ENCODE measurements at places on chromosomes 6 and 20.

DNA sequence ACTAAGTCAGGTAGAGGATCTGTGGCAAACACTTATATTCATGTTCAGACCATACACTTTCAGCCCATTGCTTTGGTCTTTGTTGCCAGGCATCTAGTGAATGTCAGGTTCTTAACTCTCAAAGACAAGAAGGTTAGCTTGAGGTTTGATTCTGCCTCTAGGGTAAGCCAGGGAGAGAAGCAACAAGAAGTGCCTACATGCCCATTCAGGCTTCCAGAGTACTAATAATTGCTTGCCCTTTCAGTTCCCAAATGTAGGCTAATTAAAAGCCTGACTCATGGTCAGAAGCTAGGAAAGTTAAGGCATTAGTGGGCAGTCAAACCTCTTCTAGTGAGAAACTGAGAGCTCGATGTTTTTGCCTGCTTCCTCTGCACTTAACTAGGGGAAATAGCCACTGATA lies 492.4 kb downstream of the PKHD1 start:
- DNase-seq: no peak

DNA sequence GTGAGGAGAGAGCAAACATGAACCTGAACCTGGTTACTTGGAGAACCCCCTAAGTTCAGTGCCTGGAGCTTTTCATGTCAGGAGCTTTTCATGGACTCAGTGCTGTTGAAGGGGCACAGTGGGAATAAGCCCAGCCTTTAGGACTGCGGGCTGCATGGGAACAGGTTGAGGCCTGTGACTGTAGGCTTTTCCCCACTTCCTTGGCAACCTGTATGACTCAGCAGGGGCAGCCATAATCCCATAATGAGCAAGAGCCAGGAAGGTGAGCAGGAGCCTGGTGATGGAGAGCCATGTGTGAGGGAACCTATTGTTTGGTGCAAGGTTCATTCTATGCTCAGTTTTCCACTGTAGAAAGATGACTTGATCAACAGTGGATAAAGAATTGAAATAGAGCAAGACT lies 23.4 kb downstream of the MEP1A start:
- DNase-seq: peak; percentile 44

DNA sequence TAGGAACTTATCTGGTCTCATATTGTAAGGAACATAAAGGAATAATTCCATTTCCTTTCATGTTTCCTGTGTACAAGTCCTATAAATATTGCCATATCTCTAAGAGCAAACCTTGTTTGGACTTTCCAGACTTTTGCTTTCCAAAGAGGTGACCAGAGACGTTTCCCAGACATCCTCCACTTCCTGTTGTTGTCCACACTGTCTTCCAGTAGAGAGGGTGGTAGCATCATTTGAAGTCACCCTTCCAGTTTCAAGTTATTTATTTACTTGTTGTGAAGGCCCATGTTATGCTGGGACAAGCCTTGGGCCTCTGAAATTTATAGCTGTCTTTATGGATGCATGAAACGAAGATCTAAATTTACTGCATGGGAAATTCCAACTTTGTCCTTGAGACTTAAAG lies 10.6 kb upstream of the TGM3 start:
- no peak for DNase-seq

DNA sequence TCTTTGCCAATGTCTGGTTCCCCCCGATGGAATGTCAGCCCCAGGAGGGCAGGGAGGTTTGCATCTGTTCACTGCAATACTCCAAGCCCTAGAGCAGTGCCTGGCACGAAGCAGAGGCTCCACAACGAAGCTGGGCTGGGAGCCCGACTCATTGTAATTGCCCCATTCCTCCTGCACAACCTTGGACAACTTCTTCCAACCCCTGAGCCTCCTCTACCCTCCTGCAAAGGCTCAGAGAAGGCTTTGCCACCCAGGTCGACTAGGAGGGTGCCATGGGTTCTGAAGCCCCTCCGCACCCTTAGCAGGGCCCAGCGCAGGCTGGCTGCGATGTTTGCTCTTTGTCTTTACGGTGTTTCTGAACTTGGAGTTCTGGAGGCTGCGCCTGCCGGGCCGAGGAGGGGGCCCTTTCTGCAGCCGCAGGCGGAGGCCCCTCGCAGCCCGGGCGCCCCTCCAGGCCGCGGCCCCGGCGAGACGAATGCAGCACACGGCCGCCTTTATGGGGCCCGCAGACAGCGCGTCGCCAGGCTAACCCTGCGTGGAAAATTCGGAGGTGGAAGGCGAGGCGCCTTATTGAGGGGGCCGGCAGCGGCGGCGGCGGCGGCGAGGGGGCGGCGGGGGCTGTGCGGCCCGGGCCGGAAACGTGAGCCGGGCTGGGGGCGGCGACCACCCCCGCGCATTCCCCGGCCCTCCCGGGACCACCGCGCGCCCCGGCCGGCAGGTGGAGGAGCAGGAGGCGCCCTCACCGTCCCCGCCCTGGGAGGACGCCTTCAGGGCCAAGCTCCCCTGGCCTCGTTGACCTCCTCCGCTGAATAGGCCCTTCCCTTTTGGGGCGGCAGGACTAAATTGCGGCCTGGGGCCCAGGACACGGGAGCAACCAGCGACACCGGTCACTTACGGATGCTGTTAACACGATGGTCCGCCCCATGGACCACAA lies 27.0 kb downstream of the SNAI1 start:
- no peak for DNase-seq

- no peak for DNase-seq
Measured at GRCh38 chr6:10972196-10972595, 71.9 kb downstream of the ELOVL2 start.

DNA sequence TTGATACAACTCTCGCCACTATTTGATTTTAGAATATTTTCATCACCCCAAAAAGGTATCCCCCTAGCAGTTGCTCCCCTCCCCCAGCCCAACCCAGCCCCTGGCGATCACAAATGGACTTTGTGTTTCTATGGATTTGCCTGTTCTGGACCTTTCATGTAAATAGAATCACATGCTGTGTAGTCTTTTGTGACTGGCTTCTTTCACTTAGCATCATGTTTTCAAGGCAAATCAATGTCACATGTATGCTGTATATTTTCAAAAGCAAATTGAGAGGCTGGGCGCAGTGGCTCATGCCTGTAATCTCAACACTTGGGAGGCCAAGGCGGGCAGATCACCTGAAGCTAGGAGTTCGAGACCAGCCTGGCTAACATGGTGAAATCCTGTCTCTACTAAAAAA lies 48.5 kb downstream of the BANF2 start:
- no peak for DNase-seq

All from NCI-H69 (cell line).